ENCODE measurements at places on chromosomes 3 and 15.

DNA sequence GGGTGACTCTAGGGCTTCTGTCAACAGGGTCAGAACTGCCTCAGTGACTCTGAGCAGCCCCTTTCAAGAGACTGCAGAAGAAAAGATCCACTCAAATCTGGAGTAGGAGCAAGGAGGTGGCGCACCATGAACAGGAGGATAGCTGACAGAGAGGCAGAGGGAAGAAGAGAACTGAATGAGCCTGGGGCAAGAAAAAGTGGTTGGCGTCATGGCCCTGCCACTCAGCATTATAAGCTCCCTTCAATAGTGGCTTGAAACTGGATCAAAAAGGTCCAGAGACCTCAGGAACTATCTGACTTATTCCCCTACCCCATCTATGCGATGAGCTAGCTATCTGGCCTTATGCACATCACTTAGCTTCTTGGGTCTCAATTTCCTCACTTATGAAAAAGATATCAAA is 66.6 kb downstream of the NCEH1 start:
- no peak for DNase-seq

GRCh38 chr3:142281474-142281873 is 56.1 kb upstream of the GK5 start:
- DNase-seq = no peak

- DNase-seq = no peak
These were observed 130.5 kb upstream of the NR2E3 start for GRCh38 chr15:71679793-71680353.

- no peak for DNase-seq
These were observed 208.5 kb downstream of the LPP start for GRCh38 chr3:188362405-188362831.

- DNase-seq = no peak
These were observed 328.1 kb upstream of the ATP10A start for GRCh38 chr15:26191193-26191592.

DNA sequence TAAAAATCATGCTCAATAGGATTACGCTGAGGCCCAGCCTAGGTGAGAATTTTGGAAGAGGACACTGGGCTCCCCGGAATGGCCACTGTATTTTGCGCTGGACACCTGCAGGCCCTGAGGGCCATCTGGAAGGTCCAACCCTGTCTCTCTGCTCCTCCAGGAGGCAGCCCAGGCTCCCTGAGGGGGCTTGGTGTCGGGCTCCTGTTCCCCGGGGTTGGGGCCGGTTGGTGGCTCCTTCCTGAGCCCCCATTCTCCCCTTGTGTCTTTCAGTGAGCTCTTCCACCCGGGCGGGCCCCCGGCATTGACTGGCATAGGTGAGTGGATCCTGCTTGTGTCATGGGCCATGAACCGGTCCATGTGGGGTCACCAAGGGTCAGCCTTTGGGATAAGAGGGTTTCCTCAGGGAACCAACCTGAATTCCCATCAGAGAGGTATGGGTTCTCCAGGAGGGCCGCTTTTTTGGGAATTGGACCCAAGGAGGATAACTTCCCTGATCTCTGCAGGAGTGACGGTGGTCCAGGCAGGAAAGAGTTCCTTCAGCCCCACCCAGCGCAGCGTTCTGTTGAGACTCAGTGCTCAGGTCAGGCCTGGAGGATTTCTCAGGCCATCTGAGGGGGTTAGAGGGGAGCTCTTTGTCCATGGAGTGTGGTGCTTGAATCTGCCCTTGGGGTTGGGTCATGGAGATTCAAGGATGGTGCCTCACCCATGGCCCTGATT is 187.8 kb downstream of the UBE3A start:
- no peak for DNase-seq

DNA sequence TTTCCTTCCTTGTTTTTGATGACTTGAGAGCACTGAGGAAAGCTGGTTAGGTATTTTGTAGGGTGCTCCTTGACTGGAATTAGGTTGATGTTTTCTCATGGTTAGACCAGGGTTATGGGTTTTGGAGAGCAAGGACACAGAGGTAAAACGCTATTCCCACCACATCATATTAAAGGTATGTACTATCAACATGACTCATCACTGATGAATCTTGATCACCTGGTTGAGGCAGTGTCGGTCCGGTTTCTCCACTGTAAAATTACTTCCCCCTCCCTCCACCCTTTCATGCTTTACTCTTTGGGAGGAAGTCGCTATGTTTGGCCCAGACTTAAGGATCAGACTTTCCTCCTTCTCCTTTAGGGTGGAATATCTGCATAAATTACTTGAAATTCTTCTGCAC is 201.6 kb downstream of the EDEM1 start:
- peak; percentile 17 for DNase-seq

DNA sequence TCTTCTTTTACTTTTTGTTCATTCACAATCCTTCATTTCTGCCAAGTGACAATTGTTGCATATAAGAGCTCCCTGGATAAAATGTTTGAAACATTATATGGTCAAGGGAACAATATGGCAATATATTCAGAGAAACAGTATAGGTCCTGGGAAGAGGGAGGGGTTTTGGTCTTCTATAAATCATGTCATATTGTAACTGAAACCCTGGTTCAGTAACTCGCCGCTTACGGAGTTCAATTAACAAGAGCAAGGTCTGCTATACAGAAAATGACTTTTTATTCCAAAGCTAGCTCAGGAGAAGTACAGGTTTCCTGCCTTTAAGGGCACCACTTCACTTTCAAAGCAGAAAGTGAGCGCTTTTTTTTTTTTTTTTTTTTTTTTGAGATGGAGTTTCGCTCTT is 522.1 kb upstream of the TGFBR2 start:
- DNase-seq = no peak

DNA sequence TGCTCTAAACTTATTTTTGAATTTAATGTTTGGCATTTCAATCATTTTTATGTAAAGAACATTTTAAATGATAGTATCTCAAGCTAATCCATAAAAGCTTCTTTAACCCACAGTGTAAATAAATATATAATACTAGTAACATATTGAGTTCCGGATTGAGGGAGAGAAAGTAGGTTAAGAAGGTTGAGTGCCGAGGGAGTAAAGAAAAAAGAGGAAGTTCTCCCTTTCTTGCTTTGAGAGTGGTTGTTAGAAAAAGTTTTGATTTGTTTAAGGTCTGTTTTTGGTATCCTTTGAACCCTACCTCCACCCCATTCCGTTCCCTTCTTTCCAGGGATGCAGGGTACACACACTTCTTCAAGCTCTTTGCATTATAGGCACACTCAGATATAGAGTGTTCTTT is 130.8 kb downstream of the VPS8 start:
- DNase-seq = no peak

- peak; percentile 43 for DNase-seq
These were observed 3.1 kb downstream of the FOXL2NB start for GRCh38 chr3:138950006-138950644.

DNA sequence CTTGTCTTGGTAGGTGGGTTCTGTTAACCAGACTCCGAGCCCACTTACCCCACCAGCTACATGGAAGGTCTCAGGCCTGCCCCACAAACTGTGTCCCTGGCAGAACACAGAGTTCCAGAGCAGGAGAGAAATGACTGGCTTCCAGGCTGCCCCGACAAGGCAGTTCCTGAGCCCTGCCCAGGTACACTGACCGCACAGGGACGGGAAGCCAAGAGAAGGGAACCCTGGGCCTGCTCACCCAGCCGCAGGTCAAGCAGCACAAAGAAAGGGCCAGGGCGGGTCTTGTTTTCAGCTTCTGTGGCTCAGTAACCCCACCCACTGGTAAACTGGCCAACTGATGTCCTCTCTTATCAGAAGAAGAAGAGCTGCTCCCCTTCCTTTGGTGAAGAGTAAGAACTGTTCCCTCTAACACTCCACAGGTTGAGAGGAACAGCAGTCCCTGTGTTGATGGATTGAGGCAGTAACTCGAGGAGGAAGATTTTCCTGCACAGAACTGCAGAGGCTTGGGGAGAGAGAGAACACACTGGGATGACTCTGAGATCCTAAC is 68.4 kb downstream of the CRTC3 start:
- DNase-seq = peak; percentile 22

DNA sequence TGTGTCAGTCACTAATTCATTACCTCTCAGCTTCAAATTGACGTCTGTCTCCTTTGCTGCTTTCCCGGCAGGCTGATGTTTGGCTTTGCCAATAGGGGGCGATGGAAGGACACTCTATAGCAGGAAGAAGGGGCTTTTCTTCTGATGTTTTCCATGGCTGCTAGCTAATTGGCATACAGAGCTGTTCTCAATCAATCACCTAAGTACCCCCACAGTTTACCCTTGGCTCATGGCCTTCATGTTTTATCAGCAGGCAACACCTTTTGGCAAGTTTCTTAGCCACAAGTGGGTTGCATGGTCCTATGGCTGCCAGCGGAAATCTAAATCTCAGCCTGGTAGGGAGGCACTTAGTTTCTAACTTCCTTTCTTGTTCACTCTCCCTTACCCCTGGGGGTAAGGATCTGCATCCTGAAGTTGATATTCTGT is 45.0 kb downstream of the ESYT3 start:
- DNase-seq = peak; percentile 68

GRCh38 chr15:58758141-58758540 is 8.6 kb upstream of the ADAM10 start:
- DNase-seq = peak; percentile 68

- DNase-seq = peak; percentile 75
These were observed 62.6 kb downstream of the SMAD3 start for GRCh38 chr15:67127965-67128364.

DNA sequence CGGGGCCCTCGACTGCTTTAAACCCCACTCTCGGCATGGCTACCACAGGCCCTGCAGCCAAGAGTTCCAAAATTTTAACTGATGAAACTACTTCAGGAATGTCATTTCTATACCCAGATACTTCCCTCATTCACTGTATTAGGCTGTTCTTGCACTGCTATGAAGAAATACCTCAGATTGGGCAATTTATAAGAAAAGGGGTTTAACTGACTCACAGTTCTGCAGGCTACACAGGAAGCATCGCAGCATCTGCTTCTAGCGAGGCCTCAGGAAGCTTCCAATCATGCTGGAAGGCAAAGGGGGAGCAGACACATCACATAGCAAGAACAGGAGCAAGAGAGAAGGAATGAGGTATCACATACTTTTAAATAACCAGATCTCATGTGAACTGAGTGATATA is 21.6 kb upstream of the ALCAM start:
- DNase-seq = no peak

GRCh38 chr15:73936181-73936580 is 9.9 kb downstream of the LOXL1 start:
- no peak for DNase-seq

GRCh38 chr3:111568911-111569310 is 26.2 kb downstream of the ZBED2 start:
- DNase-seq = no peak

- no peak for DNase-seq
These were observed 153.8 kb upstream of the CTNNB1 start for GRCh38 chr3:41045491-41045890.

DNA sequence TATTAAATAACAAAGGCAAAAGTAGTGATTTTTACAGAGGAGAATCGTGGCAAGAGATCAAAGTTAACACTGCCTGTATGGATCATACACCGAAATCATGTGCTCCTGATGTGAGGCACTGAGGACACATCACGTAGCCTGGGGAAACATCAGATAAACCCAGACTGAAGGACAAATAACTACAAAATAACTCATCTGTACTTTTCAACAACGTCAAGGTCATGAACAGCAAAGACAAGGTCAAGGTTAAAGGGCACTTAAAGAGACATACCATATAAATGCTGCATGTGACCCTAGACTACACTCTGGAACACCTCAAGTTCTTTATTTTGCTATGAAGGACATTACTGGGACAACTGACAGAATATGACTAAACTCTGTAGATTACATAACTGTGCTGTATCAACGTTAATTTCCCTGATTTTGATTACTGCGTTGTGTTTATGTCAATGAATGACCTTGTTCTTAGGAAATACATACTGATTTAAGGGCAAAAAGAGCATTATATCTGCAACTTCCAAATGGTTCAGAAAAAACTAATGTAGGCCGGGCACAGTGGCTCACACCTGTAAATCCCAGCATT is 48.1 kb downstream of the CHSY1 start:
- DNase-seq = no peak

GRCh38 chr3:46463868-46464241 is 850 bp downstream of the LTF start:
- DNase-seq = no peak

DNA sequence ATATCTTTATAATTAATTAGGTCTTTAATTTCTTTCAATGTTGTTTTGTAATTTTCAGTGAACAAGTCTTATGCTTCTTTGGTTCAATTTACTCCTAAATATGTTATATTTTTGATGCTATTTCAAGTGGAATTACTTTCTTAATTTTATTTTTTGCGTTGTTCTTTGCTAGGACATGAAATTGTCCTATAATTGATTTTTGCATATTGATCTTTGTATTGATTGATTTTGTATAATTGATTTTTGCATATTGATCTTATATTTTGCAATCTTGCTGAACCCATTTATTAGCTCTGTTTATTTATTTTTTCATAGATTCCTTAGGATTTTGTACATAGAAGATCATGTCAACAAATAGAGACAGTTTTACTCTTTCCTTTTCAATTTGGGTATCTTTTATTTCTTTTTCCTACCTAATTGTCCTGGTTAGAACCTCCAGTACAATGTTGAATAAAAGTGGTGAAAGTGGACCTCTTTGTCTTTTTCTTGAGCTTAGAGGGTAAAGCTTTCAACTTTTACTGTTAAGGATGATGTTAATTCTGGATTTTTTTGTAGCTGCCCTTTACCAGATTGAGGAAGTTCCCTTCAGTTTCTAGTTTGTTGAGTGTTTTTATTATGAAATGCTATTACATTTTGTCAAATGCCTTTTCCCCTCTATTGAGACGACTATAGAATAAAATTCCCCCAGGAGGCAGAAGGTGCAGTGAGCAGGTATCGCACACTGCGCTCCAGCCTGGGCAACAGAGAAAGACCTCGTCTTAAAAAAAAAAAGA is 36.8 kb upstream of the CCDC50 start:
- DNase-seq = no peak

DNA sequence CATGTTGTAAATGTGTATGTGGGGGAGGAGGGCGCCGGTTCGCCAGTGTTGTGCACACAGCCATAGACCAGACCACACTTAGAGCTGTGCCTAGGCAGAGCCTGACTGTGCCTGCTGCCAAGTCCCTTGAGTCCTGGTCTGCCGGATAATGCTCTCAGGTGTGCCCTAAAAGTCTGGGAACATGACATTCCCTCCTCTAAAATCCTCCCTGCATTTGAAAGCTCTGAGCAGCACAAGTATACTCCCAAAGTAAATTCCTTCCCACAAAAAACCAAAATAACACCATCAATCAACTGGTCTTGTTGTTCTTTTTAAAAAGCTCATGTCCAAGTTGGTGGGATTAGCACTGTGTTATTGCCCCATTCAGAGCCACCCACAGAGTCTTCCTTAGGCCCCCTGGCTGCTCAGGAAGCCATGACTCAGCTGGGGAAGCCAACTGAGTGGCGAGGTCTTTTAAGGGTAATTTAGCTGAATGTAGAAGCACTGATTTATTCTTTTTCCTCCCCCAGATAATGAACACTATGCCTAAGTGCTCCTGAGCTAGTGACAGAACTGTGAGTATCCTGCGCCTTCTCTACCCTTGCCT is 147.8 kb upstream of the MCTP2 start:
- DNase-seq = peak; percentile 48

GRCh38 chr15:39400002-39400401 is 180.9 kb upstream of the THBS1 start:
- DNase-seq = no peak

DNA sequence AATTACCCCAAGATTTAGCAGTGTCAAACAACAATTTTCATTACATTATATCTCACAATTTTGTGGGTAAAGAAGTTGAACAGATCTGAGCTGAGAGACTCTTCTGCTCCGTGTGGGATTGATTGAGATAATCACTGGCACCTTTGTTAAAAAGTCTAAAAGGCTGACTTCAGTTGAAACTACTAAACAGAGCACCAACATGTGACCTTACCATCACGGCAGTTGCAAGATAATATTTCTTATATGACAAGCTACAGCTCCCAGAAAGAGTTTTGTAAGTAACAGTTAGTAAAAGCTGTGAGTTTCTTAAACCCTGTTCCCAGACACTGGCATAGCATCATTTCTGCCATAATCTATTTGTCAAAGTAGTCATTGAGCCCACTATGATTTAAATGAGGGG is 25.0 kb downstream of the CGGBP1 start:
- DNase-seq = no peak

All from suppressor macrophage (primary cell).